ENCODE measurements at places on chromosomes 1 and 21.

GRCh38 chr21:25518491-25518911, 88.8 kb downstream of the MRPL39 start:
- DNase-seq = no peak

DNA sequence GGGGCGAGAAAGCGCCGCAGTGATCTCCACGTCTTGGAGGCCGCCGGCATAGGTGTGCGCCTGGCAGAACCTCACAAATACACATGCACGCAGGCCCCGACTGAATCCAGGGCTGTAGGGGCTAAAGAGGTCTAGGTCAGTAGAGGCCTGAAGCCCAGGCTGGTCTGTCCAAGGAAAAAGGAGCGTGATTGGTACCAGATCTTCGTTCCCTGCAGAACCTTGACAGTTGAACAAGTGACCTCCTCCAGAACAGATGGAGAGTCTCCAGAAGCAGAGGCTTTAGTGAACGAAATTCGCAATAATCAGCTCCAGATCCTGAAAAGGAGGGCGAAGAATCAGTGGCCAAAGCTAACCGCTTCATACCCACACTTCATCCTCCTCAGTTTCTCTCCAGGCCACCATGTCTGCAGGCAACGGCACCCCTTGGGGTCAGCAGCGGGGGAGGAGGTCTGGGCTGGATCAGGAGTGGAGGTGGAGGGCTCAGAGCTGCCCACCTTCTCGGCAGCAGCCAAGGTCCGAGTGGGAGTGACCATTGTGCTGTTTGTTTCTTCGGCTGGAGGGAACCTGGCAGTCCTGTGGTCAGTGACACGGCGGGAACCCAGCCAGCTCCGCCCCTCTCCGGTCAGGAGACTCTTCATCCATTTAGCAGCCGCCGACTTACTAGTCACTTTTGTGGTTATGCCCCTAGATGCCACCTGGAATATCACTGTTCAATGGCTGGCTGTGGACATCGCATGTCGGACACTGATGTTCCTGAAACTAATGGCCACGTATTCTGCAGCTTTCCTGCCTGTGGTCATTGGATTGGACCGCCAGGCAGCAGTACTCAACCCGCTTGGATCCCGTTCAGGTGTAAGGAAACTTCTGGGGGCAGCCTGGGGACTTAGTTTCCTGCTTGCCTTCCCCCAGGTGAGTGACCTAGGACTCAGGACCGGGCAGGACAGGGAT, 749 bp upstream of the PEX11B start:
- DNase-seq = no peak

DNA sequence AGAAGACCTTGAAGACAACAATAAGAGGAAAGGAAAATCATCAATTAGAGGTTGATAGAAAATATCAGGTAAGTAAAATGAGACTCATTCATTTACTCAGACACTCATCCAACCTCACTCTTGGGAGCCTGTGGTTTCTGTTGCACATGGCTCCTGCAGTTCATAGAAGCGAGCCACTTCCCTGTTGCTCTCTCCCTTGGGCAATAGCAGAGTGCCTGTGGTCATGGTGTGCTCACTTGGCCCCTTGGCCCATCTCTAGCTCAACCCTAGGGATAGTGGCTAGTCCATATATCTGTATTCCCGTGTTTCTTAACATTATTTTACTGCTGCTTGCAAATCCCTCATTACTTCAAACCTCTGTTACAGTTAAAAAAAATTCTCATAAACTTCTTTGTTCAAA, 368.6 kb downstream of the PTPRC start:
- DNase-seq = no peak

- DNase-seq = no peak
Observed at GRCh38 chr1:176450526-176450925, 12.4 kb upstream of the PAPPA2 start.

DNA sequence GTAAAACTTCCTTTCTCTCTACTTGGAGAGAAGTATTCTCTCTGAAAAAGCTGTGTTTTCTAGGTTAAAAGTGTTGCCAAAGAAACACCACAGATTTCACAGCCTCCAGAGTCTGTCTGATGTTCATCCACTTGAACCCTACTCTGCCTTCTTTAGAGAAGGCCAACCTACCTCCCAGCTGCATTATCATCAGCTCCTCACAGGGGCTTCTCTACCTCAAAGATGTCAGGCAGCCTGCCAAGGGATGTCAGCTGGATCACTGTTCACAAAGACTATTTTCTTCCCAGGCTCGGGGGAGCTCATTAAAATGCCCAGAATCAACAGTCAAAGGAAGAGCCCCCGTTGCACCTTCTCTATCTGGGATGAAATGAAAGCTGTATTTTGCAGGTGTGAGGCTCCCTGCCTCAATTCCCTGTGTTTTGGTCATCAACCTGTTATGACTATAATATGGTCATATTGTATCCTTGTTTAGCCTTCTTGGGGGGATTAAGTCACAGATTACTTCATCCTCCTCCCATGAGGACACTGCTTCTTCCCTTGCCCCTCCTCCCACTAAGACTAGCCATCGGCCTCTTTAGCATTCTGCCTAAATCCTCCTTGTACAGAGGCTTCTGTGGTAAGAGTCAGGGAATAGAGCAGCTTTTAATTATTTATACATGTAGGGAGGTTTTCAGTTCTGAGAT, 25.7 kb downstream of the ANGPTL7 start:
- no peak for DNase-seq

DNA sequence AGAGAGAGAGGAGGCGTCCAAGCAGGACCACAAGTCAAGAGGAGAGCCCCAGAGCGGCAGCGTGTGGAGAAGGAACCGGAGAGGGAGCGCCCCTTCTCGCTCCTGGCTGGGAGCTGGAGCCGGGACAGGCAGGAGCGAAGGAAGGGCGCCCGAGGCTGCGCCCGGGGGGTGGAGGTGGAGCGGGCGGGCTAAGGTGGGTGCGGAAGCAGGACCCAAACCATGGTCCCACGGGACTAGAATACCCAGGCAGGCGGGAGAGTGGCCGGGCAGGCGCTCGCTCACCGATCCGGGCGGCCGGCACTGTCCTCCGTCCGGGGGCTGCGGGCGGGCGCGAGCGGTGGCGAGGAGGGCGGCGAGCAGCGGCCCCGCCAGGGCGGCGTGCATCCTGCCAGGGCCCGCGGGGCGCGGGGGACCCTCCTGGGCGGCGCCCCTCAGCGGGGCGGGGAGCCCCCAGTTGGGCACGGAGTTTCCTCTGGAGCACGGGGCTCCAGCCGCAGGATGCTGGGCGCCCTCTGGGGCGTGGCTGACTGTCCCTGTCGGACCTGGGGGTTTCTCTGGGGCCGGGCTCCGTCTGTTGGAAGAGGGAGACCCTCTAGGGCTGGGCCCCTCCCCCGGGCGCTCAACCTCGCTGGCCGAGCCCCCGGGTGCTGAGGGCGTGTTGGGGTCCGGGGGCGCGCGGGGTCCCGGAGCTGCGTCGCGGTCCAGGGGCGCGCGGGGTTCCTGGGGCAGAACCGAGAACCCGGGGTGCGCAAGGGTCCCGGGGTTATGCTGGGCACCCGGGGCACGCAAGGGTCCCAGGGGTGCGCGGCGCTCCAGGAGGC, 569 bp downstream of the TRABD2B start:
- DNase-seq = no peak

GRCh38 chr1:95029532-95029931, 43.2 kb downstream of the ALG14 start:
- DNase-seq = no peak

GRCh38 chr1:87650306-87650705, 321.6 kb downstream of the LMO4 start:
- DNase-seq = no peak

GRCh38 chr1:54545916-54546635, 2.0 kb upstream of the ACOT11 start:
- no peak for DNase-seq

DNA sequence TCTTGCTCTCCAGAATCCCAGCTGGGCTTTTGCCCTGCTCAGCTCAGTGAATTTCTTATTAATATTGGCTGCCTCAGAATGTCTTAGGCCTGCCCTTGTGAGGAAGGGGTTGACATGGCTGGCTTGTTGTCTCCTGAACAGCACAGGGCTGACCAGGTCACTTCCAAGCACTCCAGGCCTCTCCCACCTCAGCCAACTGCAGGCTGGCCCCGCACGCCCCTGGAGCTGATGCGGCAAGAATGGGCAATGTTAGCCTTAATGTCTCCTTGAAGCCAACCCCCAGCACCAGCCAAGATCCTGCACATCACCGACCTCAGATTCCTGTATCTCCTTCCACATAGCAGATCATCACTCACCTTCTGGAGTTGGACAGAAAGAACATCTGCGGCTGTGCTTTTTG, 598.6 kb downstream of the AJAP1 start:
- no peak for DNase-seq

GRCh38 chr1:92315766-92316599, 17.1 kb downstream of the RPAP2 start:
- DNase-seq = no peak

- DNase-seq = no peak
Observed at GRCh38 chr1:3470650-3471355, 16.3 kb downstream of the ARHGEF16 start.

DNA sequence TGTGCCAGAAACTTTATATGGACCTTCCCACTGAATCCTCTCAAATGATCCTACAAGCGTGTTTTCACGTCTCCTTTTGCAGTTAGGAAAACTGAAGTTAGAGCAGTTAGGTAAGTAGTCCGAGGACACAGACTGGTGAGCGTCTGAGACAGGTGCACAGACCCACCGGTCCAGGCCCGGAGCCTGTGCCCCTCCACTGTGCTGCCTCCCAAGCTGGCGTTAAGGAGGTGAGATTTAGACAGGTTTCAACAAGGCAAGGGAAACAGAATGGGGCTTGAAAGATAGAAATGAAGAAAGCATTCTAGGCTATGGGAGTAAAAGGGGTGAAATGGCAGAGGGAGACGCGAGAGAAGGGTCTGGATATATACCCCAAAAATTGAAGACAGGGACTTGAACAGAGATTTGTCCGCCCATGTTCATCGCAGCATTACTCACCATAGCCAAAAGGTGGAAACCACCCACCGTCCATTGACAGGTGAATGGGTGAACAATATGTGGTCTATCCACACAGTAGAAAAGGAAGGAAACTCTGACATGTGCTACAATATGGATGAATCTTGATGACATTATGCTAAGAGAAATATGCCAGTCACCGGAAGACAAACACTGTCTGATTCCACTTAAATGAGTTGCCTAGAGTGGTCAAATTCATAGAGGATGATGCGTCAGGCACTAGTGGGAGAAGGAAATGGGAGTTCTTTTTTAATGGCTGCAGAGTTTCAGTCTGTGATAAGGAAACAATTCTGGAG, 15.7 kb upstream of the PKP1 start:
- no peak for DNase-seq

GRCh38 chr1:218827486-218827885, 346.2 kb upstream of the LYPLAL1 start:
- DNase-seq = no peak

- DNase-seq = no peak
Observed at GRCh38 chr1:94920061-94920460, 6.8 kb downstream of the CNN3 start.

DNA sequence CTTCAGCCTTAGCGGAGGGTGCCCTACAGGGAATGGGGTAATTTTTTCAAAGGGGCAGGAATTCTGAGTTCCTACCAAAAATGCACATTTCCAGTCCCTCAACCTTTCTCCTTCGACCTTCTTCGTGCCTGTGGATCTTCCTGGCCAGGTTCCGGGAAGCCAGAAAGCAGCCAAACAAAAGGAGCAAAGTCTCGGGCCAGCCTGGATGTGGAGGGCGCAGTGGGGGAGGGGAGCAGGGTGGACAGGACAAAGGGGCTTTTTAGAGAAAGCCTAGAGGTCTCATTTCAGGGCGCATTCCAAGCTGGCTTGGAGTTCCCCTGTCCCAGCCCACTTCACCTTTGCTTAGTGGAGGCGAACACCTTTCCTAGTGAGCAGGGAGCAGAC, 2.9 kb upstream of the INAVA start:
- DNase-seq = no peak

DNA sequence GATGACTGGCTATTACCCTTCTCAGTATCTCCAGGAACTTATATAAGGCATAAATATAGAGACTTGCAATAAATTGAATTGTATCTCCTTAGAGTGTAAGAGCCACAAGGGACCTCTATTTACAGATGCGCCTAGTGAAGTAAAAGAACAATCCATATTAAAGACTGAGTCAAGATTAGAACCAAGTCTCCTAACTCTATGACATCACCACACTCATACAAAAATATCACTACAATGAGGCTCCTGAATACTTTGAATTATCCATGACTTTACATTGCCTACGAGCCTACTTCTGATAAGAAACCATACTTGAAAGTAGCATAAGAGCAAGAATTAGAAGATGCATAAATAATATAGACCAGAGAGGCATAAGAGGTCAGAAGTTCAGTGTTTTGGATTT, 18.8 kb downstream of the DPYD start:
- DNase-seq = no peak

DNA sequence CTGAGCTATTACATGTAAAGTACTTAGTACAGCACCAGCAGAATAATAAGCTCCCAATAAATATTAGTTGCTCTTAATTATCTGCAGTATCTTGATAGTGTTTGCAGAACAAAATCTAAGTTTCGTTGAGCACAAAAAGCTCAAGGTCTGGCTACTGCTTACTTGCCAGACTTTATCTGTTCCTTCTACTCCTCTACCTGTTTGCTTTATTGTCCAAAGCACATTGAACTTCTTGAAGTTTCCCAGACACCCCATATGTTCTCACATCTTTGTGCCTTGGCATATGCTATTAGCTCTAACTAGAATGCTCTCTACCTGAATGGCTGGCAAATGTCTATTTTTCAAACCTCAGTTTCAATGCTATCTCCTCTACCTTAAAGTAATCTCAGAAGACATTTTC, 54.9 kb downstream of the LRRC40 start:
- no peak for DNase-seq

GRCh38 chr1:31623365-31623764, 5.9 kb downstream of the HCRTR1 start:
- DNase-seq = no peak

GRCh38 chr1:162165528-162165927, 96.0 kb downstream of the NOS1AP start:
- no peak for DNase-seq

GRCh38 chr1:115056395-115056798, 26.8 kb downstream of the TSHB start:
- peak; percentile 85 for DNase-seq

- peak; percentile 59 for DNase-seq
Observed at GRCh38 chr1:8671306-8671917, 146.0 kb downstream of the RERE start.

DNA sequence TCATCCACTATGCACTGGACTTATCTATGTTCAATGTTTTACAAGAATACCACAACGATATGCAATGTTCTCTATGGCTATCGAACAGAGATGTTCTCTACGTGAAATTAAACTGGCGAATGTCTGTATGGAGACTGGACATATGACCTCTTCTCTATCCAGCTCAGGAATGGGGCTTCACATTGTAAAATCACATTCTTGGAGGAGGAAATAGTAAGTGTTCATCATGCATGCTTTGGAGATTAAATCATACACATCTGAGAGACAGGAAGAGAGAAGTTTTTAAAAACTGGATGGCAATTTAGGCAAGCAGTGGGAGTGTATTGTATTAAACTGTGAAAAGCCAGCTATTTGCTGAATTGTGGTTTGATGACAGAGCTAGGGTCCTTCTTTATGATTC, 47.9 kb upstream of the RGL1 start:
- no peak for DNase-seq

- DNase-seq = no peak
Observed at GRCh38 chr21:14115646-14116045, 95.1 kb downstream of the LIPI start.

Measured in left kidney (tissue), 8 donors.